ENCODE measurements at places on chromosomes 1 and 21.

DNA sequence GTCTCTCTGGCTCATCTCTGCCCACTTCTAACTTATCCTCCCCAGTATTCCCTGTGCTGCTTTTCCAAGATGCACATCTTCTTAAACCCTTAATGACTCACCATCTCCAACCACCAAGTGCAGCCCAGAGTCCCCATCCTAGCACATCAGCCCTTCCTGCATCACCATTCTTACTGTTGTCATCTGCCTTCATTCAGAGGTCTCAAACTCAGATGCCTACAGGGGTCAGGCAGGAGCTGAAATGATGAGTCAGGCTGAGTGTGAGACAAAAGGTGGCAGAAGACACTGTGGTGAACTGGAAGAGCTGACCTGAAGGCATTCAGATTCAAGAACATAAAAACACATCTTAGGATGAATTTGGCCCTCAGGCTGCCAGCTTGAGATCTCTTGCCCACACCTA, 34.6 kb downstream of the OLFML2B start:
- DNase-seq: peak; percentile 2

DNA sequence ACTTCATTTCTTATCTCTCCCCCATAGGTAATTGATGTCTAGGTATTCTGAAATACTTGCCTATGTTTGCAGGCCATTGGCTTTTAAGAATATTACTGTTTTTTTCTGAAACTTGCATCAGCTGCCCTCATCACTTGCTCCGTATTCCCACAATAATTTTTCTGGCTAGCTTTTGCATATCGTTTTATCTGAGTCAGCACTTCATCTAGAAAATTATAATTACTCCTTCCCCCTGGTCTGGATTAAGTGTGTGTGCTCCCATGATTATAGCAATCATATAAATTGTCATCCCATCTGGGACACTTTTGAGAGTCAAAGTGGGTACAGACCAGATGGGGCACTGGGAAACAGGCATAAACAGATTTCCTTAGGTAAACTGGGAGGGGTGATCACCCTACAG, 583.2 kb upstream of the B3GALT2 start:
- no peak for DNase-seq

DNA sequence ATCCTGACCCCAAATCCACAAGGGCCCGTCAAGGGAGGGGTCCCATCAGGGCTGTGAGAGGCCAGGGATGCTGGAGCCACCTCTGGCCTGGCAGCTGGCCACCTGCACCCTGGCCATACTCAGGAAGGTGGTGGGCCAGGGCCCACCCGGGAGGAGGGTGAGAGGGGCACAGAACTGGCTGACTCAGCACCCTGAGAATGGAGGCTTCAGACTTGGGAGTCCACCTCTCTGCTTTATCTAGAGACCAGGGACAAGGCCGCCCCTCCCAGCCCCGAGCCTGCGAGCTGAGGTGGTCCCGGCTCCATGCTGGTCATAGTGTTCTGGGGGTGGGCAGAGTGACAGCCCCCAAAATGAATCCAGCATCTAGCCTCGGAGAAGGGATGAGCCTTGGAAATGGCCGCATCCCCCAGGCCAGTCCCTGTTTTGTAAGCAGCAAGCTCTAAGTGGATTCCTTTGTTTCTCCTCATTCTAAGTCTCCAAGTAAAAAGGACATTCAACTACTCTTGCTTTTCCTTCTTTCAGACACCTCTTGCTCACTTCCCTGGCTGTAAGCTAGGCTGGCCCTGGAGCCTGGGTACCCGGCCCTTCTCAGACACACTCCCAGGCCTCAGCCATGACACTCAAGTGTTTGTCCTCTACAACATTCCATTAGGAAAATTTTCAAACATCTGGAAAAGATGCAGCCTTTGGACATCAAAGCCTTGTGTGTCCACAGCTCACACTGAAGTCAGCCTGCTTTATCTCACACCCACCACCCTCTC, 12.3 kb downstream of the WNT3A start:
- DNase-seq: no peak

DNA sequence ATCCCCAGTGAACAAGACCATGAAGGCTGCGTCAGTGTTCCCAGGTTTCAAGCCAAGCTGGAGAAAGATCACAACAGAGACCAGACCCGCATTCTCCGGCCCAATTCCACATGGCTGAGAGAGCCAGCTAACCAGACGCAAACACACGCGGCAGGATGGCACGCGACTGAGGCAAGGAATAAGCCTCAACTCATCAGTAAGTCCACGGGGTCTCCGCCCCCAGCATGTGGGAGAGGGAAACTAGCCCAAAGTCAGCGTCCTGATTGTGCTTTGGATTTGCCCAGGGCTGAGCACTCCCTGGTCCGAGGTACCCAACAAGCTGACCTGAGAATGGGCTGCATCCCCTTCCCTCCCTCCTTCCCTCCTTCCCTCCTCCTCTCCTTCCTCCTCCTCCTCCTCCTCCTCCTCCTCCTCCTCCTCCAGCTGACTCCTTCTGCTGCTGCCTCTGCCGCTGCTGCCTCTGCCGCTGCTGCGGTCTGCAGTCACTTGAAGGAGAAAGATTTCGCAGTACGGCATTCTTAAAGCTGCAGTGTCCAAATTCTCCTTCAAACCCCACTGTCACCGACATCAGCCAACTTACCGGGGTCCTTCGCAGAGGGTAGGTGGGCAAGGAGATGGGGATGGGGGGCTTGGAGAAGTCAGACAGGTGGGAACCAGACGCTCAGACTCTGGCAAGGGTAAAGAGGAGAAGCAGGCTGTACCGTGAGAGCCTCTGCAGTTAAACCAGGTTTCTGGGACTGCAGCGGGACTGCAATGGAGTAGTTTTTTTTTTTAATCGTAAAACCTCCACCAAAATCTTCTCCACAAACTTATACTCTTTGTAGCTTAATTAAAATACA, 33.0 kb upstream of the H6PD start:
- no peak for DNase-seq

GRCh38 chr1:29849038-29849750, 612.9 kb downstream of the PTPRU start:
- peak; percentile 62 for DNase-seq

DNA sequence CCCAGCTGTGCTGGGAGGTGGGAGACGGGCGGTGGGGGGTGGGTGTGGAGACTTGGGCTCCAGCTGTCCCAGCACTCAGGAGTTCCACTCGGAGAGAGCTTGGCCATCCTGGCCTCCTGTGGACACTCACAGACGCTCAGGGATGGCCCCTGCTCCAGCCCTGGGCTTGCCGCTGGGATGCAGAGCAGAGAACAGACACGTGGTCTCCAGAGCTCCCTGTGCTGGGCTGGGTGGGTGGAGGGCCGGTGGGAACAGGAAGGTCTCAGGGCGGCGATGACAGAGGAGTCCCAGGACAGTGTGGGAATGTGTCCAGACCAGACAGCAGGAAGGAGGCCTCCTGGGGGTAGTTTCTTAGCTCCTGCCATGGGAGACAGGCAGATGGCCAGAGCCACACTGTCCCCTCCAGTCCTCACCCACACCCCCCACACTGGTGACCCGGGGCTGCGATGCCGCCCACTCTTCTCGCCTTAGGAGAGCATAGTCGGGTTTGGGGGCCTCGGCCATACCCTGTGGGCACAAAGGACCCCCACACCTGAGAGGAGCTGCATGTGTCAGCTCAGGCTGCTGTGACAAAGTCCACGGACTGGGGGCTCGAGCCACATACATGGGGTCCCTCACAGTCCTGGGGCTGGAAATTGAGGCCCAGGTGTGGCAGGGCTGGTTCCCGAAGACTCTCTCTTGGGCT, 2.0 kb downstream of the KRTAP10-9 start:
- DNase-seq: no peak

GRCh38 chr1:91948501-91949355, 473 bp upstream of the BRDT start:
- peak; percentile 58 for DNase-seq

DNA sequence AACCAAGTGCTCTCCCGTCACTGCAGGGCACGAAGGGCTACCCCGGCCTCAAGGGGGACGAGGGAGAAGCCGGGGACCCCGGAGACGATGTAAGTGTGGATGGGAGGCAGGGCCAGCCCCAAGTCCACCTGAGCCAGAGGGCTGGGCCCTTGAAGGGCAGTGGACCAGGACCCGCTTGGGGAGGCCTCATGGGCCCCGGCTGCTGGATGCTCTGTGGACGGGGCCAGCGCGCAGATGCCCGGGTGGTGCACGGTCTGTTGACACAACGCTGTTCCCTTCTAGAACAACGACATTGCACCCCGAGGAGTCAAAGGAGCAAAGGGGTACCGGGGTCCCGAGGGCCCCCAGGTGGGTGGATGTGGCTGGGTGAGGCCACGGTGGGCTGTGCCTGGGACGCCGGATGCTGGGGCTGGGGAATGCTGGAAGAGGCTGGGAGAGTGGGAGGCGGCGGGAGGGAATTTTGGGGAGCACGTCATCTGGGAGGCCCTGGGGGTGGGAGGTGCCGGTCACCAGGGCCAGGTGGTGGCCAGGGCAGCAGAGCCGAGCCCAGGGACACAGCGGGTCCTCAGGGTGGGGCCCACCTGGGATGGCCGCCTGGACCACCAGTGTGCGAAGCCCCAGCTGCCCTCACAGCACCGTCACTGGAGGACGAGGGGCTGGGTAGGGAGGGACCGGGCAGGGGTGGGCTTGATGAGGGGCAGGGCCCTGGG, 17.5 kb downstream of the COL6A1 start:
- no peak for DNase-seq

DNA sequence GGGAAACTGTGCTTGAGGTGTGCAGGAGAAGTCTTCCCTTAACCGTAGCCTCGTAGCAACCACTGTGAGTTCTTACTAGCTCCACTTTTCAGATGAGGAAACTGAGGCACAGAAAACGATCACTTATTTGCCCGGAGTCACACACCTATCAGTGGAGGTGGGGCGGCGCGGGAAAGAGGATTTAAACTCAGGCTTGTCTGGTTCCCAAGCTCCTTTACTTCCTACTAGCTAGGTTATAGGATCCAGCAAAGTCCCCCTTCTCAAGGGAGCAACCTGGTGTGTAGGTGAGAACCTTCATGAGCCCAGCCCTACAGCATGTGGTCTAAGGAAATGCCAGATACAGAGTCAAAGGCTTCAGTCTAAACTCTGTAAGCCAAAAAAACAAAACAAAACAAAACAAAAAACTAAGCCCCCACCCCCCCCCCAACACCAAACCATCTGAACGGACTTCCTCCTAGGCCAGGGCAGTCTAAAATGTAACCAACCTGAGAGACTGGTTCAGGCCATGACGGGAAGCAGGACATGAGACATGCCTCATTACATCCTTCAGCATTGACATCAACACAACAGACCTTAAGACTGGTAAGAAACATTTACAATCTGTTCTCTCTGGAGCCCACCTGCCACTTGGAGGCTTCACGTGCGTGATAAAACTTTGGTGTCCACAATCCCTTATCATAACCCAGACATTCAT, 709 bp upstream of the FBXO42 start:
- DNase-seq: peak; percentile 26

DNA sequence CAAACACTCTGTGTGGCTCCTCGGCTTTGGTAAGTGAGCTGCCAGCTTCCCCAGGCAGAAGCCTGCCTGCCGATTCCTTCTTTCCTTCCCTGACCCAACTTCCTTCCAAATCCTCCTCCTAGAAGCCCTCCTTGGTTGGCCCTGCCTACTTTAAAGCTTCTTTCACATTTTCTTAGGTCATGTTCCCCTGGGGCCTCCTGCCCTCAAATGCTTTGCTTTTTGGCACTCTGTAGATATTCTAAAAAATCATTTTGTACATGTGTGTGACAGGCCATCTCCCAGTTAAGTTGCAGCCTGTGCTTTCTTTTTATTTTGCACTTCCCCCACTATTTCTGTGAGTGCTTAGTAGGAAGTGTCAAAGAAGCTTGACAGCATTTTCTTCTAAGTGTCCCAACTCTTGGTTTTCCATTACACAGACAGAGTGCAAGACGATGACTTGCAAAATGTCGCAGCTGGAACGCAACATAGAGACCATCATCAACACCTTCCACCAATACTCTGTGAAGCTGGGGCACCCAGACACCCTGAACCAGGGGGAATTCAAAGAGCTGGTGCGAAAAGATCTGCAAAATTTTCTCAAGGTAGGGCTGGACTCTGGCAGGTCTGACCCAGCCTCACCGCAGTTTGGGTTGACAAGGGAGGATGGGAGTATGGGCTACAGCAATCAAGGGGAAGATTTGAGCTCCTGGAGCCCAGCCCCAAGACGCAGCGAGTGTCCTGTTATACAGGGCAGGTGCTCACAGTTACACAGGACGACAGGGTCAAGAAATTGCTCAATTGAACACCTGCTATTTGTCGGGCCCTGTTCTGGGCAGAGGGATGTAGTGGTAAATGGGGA, at the start of gene S100A9:
TSS of gene S100A9 (plus strand) at position 2 of the 838 bp plus-strand sequence. CDS start at position 432, 430 bp downstream.
- no peak for DNase-seq
